Naive thymus-derived CD4-positive, alpha-beta T cell (primary cell): ENCODE measurements at places on chromosomes 11 and 22. TPM values are rescaled to one million over a fixed set of nuclear protein-coding genes. Genes with fewer than 3 reads are reported as not detected.

DNA sequence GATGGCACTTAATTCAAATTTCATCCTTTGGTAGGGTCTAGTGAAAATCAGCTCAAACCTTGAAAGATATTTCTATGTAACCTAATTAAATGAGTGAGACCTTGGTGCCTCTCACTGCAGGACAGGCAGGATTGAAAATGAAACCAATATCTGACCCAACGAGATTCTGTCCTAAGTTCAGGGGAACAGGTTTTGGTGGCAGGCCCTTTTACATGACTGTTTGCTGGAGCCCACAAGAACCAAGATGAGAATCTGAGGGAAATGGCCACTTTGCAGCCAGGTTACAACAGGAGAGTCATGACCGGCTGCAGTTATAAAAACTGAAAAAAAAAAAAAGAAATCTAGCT, 130.2 kb downstream of the TRIM44 start:
- H3K27me3 ChIP-seq, result no peaks in the 10 kb centered on the region
- H3K27ac ChIP-seq, result no peak overlapping the region
- H3K36me3 ChIP-seq, result no peaks in the 10 kb centered on the region

Gene SLC7A4
- total RNA-seq, result not detected in 2 replicates

Gene KCNJ11
- total RNA-seq, result 0.24 TPM

GRCh38 chr11:115700981-115701875, 197.0 kb upstream of the CADM1 start:
- H3K27me3 ChIP-seq, result no peaks in the 10 kb centered on the region
- H3K4me1 ChIP-seq, result no peaks in the 10 kb centered on the region
- no peak for DNase-seq
- H3K36me3 ChIP-seq, result no peaks in the 10 kb centered on the region
- no peak overlapping the region for H3K27ac ChIP-seq
- no peak overlapping the region for H3K4me3 ChIP-seq

GRCh38 chr11:6556139-6556949, 47.1 kb downstream of the RRP8 start:
- no peaks in the 10 kb centered on the region for H3K27me3 ChIP-seq
- no peaks in the 10 kb centered on the region for H3K36me3 ChIP-seq
- no peak overlapping the region for H3K27ac ChIP-seq

- no peaks in the 10 kb centered on the region for H3K36me3 ChIP-seq
- H3K27me3 ChIP-seq, result no peaks in the 10 kb centered on the region
- no peaks in the 10 kb centered on the region for H3K4me1 ChIP-seq
- no peak overlapping the region for H3K27ac ChIP-seq
- DNase-seq, result no peak
These were observed 120.9 kb upstream of the ZC3H12C start for GRCh38 chr11:109972181-109972715.

Gene OR8A1
- not detected for total RNA-seq

Gene RAB38
- 1.9 and 2.9 TPM in 2 replicates for total RNA-seq

GRCh38 chr11:117837070-117837776, 12.7 kb upstream of the FXYD2 start:
- no peaks in the 10 kb centered on the region for H3K36me3 ChIP-seq
- no peak for DNase-seq

DNA sequence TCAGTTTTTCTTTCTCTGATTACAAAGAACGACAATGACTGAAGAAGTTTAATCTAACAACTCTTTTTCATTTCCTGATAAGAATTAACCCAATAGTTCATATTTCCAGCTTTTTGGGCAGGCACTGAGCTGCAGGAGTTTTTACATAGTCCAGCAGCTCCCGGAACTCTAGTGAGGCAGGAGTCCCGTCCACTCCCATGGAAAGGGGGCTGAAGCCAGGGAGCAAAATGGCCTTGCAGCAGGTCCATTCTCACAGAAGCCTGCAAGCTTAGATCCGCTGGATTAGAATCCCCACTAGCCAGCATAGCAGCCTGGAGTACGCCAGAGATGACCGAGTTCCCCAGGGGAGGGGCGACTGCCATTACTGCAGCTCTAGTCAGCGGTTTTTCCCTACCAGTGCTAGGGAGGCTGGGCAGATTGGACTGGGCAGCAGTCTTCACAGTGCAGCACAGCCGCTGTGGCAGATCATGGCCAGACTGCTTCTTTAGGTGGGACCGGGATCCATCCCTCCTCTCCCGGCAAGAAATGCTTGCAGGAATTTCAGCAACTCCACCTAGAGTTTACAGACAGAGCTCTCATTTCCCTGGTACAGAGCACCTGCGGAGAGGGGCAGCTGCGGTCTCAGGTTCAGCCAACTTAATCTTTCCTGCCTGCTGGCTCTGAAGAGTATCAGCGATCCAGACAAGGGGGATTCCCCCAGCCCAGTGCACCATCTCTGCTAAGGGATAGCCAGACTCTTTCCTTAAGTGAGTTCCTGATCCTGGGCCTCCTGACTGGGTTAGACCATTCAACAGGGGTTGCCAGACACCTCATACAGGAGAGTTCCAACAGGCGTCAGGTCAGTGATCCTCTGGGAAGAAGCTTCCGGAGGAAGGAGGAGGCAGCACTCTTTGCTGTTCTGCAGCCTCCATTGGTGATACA, 742 bp upstream of the CASP4 start:
- no peaks in the 10 kb centered on the region for H3K27me3 ChIP-seq
- DNase-seq, result no peak
- H3K27ac ChIP-seq, result peak overlapping the region; percentile 89
- H3K4me1 ChIP-seq, result peaks cover 32% of the 10 kb centered on the region
- no peaks in the 10 kb centered on the region for H3K36me3 ChIP-seq
- H3K4me3 ChIP-seq, result peak overlapping the region; percentile 67
